ENCODE measurements at places on chromosomes 2 and 18.

- DNase-seq, result no peak
Measured at GRCh38 chr2:185278761-185279160, 459.8 kb upstream of the FSIP2 start.

DNA sequence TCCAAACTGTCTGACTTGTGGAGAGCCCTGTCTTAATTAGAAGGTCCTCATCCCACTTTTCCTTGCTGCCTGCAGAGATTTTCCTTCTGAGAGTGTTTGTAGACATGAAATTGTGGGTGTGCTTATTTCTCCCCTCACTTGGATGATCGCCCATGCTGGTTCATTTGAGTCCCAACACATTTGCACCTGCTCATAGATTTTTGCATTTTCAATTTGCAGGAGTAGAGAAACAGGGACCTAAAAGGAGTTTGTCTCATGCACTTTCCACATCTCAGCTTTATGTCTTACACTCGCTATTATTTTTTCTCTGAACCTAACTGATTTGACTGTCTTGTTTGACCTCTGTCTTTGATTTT is 33.2 kb upstream of the FHL2 start:
- no peak for DNase-seq

DNA sequence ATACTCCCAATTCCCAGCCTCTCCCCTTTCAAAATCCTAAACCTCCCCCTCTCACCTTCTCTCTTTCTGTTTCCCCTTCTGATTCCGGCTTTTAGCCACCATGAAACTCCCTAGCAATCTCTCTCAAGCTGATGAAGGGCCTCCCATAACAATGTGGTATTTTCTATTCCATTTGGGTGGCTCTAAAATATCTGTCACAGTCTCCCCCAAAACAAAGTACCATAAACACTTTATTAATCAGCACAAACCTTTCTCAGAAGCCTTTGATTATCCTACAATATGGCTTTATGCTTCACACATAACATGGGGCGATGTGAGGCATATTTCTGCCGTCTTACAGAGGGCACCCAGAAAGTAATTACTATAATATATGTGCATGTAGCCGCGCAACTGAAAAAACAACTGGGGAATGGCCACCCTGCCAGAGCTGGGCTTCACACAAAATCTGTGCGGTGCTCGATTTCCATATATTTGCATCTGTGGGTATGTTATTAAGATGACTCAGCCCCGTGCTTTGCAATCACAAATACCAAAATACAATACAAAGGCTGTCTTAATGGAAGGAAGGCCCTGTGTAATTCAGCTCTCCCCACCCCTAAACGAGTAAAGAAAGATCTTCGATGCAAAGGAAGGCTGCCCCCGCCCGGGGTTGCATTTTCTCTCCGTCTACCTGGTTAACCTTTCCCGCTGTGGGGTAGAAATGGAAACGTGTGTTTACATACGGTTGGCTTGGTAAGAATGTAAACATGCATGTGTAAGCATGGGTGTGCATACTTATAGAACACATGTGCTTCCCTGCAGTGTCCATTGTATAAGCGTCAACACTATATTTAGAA is 81.4 kb downstream of the CELF4 start:
- DNase-seq, result no peak

DNA sequence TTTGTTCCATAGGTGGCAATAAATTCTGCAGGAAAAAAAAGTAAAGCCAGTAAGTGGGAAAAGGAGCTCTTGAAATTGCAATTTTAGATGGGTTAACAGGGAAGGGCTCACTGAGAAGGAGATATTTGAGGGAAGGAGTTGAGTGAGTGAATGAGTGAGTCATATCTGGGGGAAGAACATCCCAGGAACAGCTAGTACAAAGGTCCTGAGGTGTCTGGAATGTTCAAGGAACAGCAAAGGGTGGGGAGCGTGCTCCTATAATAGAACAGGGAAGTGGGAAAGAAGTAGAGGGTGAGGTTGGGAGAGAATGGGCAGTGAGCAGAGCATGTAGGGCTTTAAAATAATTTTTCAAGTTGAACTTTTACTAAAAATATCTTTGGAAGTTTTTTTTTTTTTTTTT is 68.0 kb upstream of the PSME4 start:
- no peak for DNase-seq

GRCh38 chr2:33521791-33522281 is 45.4 kb downstream of the RASGRP3 start:
- no peak for DNase-seq

- no peak for DNase-seq
Measured at GRCh38 chr2:64203858-64204632, 59.8 kb upstream of the PELI1 start.
